ENCODE measurements at places on chromosomes 7 and 10.

GRCh38 chr10:122461367-122461728 is at the start of gene HTRA1:
Gene HTRA1 (plus strand): TSS chr10:122461553. CDS start chr10:122461653, 100 bp downstream.
- DNase-seq, result no peak

DNA sequence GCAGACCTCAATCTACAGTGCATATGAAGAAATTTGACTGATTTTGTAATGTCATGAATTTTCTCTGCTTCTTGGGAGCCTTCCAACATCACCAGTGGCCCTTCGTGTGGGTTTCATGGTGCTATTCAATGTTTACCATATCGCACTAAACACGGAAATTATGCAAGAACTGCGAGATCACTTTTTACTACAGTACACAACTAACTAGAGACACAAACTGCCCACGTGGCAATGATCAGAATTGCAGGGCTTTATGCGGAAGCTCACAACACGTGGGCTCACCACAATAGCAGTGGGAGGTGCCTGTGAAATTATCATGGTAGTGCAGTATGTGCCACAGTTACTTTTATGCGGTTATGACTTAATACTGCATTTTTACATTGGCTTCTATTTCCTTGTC is 449.7 kb upstream of the KLF6 start:
- DNase-seq, result peak; percentile 2

DNA sequence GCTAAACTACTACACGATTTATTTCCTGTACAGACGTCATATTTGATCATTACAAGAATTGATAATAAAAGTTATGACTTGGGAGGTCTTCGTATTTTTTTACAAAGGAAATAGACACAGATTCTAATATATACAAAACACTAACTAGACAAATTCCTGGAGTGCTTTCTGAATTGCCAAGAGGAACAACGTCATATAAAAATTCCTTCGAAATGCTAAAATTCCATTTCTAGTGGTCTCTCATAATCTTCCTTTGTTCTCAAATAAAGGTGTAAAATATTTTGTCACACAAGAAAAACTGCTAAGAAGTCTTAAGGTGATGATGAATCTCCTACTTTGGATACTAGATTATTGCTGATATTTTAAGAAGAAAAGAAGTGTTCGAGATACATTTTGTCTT is 85.4 kb downstream of the CDK6 start:
- no peak for DNase-seq

DNA sequence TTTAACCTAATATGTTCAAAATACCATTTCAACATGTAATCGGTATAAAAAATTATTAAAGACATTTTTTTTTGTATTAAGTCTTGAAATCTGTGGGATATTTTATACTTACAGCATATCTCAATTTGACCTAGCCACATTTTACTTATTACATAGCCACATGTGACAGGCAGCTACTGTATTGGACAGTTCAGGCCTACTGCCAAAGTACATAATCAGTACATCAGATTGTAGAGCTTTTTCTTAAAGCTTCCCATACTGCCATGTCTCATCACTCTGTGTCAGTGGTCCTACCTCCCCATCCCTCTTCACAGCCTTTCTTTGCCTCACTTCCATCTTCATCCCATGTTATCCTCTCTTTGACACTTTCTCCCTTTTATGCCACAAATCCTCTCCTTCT is 43.0 kb downstream of the LOXL4 start:
- DNase-seq, result no peak

GRCh38 chr10:110513949-110514348 is 16.2 kb downstream of the DUSP5 start:
- no peak for DNase-seq

- DNase-seq, result no peak
These were observed 205.6 kb upstream of the ETV1 start for GRCh38 chr7:14195079-14195478.

DNA sequence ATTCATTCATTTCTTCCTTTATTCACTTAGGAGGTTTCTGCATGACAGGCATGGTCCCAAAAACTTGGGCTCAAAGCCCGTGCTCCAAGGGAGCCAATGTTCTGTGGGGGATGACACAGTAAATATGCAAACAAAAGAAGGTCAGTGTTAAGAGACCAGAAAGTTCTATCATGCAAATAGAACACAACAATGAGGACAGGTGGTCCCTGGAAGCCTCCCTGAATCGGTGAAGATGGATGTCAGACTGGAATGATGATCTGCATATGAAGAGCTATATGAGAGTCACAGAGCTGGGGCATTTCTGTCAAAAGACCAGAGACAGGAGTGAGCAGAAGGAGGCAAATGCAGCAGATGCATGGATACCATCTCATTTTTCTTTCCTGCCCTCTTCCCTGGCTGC is 129.0 kb downstream of the ABCA13 start:
- no peak for DNase-seq

DNA sequence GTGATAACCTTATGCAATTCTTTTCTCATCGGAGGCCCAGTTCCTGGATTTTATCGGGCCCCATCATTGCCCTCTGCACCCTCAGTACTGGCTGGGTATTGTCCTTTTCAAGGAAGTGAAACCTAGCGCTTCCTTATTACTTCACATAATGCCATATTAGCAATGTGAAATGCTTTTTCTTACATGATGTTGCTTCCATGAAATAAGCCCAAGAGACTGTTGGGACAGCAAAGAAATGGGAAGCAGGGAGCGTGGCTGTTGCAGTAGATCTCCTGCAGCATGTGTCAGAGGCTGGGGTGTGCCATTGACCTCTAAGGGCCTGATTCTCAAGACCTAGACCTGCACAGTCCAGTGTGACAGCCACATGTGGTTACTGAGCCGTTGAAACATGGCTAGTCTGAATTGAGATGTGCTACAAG is 8.1 kb downstream of the CHN2 start:
- no peak for DNase-seq

GRCh38 chr7:50164559-50165170 is 71.6 kb upstream of the ZPBP start:
- DNase-seq, result no peak

GRCh38 chr7:46291050-46291438 is 370.0 kb upstream of the IGFBP3 start:
- no peak for DNase-seq

DNA sequence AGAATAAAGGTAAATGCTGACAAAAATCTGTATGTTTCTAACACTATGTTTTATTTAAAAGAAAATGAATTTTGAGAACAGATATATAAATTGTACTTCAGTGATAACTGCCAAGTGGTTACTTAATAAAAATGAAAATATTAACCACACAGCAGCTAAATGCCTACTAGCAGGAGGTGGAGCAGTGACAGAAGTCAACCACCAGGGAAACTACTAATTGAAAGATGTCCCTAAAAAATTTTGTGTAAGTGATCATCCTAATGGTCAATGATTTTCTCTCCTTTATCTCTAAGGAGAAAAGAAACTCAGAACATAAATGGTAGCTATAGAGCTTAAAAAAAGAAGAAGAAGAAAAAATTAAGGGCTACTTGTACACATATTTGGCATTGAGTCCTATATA is 22.9 kb downstream of the WNT16 start:
- DNase-seq, result no peak

- no peak for DNase-seq
These were observed 972.0 kb upstream of the CELF2 start for GRCh38 chr10:10045765-10046028.

- DNase-seq, result no peak
These were observed 20.2 kb downstream of the PLPP4 start for GRCh38 chr10:120477021-120477742.

GRCh38 chr7:106824458-106824857 is 40.6 kb upstream of the PIK3CG start:
- no peak for DNase-seq

DNA sequence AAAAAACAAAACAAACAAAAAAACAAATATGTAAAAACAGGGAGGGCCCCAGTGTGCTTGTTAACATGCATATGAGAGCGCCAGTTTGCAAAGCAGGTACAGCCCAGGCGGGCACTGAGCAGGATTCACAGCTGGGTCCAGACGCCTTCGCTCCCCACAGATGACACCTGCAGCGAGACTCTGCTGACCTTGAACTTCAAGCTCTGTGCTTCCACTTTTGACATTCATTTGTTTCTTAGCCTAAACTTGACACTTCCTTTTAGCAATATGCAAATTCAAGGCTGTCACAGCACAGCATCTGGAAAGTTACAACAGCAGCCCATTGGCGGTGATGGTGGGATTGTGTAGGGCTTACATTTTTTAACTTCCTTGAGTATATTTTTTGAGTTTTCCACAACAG is 88.8 kb upstream of the TNS3 start:
- DNase-seq, result no peak

- no peak for DNase-seq
These were observed 536.4 kb downstream of the GRM8 start for GRCh38 chr7:126716321-126716720.

DNA sequence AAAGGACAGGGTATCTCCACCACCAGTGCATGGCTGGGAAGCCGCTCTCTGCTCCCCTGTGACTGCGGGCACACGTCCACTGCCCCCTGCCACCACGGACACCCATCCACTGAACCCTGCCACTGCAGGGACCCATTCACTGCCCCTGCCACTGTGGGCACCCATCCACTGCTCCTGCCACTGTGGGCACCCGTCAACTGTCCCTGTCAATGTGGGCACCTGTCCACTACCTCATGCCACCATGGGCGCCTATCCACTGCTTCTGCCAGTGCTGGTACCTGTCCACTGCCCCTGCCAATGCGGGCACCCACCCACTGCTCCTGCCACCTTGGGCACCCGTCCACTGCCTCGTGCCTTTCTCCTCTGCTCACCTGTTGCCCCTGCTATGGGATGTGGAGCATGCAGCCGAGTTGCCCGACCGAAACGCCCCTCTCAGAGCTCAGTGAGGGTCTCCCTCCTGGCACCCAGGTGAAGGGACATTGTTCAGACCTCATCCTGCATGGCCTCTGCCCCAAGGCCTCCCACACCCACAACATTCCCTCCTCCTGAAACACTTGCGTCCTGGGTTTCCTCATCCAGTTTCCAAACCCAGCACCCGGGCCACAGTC is 207.4 kb downstream of the ADARB2 start:
- no peak for DNase-seq

- peak; percentile 65 for DNase-seq
These were observed 1.7 kb downstream of the ADAM8 start for GRCh38 chr10:133274751-133275683.

DNA sequence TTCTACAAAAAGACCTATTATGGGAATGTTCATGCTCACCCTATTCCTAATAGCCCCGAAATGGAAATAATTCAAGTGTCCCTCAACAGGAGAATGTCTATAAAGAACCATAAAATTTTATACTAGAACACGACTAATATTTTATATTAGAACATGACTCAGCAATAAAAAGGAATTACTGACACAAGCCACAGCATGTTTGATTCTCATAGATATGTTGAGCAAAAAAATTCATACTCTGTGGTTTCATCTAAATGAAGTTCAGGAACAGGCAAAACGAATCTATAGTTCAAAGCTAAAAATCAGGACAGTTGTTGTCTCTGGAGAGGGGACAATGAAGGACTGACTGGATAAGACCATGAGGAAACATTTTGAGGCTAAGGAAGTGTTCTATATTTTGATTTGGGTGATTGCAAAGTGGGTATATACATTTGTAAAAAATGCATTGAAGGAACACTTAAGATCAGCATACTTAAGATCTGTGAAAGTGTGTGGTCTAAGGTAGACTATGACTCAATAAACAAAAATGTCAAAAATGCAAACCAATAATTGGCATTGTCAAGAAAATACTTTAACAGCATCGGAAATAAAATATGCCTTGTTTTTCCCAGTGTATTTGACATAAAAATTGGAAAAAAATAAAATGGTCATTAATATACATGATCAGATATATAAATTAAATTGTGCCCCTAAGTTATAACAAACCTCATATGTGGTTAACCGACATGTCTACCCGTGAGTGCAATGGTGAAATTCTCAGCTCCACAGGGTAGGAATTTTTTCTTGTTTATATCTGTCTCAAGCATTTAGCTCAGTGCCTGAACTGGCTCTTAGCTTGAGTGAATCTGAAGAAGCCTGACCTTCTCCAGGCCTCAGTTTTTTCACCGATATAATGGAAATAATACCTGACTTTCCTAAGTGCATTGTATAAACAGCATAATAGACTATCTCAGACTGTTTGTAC is 124.9 kb upstream of the CTTNBP2 start:
- no peak for DNase-seq

DNA sequence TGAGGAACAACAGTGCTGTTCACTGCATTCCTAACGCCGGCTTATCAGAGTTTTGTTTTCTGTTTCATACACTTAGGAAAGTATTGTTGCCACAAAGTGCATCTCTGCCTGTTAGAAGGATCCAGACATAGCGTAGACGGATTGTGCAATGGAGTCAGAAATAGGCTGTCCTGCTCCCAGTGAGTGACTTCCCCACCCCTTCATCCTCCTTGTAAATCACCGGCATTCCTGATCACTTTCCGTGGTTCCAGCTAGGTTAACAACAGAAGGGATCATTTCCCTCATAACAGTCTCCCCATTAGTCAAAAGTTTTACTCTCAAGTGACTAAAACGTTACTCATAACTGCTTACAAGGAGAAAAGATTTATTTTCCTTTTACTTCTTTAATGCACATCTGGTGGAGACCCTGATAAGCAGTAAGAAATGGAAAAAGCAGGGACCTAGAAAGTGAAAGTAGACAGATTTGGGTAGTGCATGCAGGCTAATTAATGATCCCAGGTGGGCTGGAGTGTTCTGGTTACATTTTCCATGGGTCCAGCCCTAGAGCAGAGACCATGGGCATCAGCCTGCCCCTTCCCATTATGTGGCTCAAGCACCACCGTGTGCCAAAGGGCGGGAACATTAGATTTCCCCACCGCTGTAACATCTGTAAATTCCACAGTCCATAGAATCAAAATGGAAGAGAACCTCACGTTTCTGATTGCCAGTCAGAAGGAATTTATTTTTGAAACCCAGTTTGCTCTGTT is 395.1 kb upstream of the GALNT17 start:
- DNase-seq, result no peak

DNA sequence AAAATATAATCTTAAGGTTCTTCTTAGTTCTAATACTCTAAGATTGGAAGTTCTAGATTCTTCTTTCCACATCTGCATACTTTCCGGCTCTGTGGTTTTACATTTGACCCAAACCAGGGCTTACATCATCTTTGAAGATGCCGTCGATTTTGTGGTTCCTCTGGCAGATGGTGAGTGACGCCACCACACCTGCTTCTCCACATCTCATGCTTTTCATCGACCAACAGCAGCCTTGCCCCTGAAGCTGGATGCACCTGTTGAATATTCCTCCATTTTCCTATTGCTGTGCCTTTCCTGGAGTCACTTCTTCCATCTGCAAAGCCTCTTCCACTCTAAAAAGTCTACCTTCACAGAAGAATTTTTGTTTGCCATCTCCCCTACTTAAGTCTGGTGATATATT is 121.3 kb downstream of the PRKCQ start:
- DNase-seq, result no peak

DNA sequence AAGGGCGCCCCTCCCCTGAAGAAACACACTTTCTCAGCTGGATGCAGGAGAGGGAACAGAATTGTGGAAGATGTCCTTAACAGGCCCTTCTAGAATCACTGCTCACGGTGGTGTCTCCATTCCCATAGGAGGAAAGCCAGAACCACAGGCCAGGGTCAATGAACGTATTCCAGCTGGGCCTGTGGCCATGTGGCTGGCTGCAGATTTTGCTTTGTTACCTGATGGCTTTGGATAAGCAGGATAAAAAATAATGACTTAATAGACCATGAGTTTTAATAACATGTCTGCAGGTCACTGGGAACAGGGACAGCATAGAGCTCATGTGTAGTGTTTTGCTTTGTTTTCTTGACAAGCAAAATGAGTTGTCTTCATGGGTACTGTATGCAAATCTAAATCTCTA is 210.3 kb downstream of the TRIL start:
- DNase-seq, result no peak

- no peak for DNase-seq
These were observed 5.4 kb downstream of the CEP41 start for GRCh38 chr7:130435311-130435854.
